ENCODE measurements at places on chromosomes 3 and 15.

GRCh38 chr15:86664581-86664980, 584.9 kb downstream of the AGBL1 start:
- no peak for DNase-seq

DNA sequence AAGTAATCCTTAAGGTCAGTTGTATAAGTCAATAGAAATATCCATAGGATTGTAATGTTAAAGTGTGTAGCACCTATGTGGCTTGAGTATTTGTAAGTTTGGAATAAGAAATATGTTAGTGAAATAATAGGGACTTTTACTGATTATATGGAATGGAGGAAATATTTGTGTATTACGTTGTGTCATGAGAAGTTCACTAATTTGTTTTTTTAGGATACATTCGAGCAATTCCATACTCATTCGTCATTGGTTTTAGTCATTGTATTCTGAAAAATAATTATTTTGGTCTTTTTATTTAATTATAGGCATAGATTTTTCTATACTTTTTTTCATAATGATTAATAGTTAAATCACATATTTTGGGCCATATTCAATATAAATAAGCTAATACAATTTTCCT, 21.0 kb downstream of the MBNL1 start:
- DNase-seq, result no peak

DNA sequence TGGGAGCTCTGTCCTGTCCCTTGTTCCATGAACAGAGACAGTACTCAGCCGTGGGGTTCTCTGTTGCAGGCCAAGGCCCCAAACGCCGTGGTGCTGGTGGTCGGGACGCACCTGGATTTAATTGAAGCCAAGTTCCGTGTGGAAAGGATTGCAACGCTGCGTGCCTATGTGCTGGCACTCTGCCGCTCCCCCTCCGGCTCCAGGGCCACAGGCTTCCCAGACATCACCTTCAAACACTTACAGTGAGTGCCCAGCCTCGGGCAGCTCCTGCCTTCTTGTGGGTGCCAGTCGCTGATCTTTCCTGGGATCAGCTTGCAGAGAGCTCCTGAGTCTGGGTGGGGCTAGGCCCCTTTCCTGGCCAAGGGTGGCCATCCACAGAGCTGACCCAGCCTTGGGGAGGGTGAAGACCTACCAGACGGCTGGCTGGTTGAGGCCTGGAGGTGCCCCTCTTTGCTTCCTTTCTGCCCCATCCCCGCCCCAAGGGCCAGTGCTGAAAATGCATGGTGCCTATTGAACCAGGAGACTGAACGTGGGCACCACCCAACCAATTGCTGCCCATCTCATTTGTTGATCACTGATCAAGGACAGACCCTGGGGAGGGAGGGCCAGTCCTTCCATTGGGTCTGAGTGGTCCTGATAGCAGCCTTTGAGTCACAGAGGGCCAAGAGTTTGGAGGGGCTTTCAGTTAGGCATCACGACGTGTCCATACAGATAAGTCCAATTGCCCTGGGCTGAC, 106.9 kb downstream of the LRRK1 start:
- DNase-seq, result no peak

- DNase-seq, result no peak
These were observed 333.5 kb upstream of the RGMA start for GRCh38 chr15:93422476-93422875.

- no peak for DNase-seq
These were observed 11.1 kb downstream of the HCLS1 start for GRCh38 chr3:121649645-121650044.

- DNase-seq, result no peak
These were observed 38.1 kb upstream of the NMNAT3 start for GRCh38 chr3:139715743-139716360.

DNA sequence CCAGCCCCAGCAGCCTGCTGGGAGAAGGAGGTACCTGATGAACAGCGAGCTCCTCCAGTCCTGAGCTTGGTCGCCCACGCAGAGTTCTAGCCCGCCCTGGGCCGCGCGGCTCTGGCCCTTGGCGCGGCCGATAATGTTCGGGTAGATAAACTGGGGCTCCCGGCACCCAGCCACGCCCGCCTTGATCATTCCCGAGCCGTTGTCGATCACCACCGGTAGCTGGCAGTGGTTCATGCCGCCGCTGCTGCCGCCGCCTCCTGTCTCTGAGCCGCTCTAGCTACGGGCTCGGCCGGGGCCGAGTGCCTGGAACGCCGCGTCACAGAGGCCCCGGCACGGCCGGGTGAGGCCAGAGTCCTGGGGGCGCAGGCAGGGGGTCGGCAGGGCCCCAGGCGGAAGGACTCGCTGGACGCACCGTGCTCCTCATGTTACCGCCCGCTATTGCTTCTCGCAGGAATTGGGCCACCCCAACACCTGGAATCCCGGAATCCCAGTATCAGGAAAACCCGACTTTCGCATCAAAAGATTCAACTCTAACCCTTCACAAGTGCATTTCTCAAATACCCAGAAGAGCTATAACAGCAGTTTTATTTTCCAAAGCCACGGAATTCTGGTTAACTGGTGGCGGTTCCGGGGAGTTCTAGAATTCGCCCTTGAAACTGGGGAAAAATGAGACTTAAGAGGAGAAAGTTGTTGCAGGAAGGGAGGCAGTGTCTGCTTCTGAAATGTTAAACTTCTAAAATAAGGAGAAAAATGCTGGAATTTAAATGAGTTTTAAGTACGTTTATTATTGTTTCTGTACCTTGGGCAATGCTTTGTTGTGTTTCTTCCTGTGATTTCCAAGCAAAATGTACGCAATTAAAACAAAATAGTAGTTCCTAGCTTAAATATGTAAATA, at the start of gene ACTRT3:
TSS of gene ACTRT3 (minus strand) at position 275 of the 895 bp plus-strand sequence. CDS start at position 234, 41 bp downstream.
- peak; percentile 97 for DNase-seq

- DNase-seq, result no peak
These were observed 630.9 kb downstream of the PYDC2 start for GRCh38 chr3:192091831-192092230.

- DNase-seq, result no peak
These were observed 13.4 kb downstream of the UBP1 start for GRCh38 chr3:33426630-33427317.

DNA sequence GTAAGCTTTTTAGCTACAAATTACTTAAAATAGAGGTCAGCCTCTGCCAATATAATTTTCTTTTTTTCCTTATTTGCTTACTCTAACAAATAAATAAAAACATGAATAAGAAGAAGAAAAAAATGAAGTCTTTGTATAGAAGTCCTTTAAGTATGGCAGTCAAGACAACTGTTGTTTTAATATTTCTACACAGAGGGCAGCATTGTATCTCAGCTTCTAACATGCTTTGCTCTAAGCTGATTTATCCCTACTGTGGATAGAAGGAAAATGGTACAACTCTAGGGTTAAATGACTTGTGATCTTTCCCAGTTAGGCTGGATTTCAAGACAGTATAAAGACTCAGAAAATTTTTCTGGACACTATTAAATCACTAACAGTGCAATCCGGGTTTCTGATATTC, 104.3 kb upstream of the MEIS2 start:
- DNase-seq, result no peak

- DNase-seq, result no peak
These were observed 167.0 kb downstream of the EBLN2 start for GRCh38 chr3:73228437-73228836.

- no peak for DNase-seq
These were observed 76.8 kb downstream of the SMAD3 start for GRCh38 chr15:67142092-67142766.

GRCh38 chr3:166809520-166809919, 570.6 kb downstream of the ZBBX start:
- DNase-seq, result no peak

GRCh38 chr15:59438625-59439290, 772 bp downstream of the FAM81A start:
- peak; percentile 25 for DNase-seq

DNA sequence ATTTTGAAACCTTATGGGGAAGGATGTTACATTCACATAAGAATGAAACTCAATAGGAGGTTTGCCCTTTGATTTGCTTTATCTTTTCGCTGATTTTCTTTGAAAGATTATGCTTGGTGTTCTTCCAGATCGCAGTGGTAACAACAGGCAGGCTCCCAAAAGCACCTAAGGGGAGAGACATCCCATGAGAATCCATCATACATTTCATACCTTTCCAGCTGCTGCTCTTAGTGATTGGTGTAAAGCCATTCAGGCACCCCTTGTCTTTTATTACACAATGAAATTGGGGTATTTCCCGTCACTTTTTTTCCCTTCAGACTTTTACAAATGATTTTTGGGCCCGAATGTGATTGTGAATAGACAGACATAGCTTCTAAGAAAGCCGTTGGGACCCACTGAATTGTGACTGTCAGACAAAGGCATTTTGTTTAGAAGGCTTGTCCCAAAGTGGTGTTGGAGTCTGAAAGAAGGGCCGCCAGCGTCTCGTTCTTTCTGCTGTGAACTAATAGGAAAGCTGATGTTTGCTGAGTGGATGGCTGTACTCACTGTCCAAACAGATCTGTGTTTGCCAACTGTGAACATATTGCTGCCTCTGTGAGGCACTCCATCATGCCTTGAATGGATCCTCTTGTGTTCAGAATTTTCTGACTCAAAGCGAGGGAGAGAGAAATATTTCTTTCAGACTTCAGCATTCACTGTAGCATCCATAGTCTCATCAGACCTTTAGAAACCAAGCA, 164.3 kb downstream of the FNDC3B start:
- no peak for DNase-seq

DNA sequence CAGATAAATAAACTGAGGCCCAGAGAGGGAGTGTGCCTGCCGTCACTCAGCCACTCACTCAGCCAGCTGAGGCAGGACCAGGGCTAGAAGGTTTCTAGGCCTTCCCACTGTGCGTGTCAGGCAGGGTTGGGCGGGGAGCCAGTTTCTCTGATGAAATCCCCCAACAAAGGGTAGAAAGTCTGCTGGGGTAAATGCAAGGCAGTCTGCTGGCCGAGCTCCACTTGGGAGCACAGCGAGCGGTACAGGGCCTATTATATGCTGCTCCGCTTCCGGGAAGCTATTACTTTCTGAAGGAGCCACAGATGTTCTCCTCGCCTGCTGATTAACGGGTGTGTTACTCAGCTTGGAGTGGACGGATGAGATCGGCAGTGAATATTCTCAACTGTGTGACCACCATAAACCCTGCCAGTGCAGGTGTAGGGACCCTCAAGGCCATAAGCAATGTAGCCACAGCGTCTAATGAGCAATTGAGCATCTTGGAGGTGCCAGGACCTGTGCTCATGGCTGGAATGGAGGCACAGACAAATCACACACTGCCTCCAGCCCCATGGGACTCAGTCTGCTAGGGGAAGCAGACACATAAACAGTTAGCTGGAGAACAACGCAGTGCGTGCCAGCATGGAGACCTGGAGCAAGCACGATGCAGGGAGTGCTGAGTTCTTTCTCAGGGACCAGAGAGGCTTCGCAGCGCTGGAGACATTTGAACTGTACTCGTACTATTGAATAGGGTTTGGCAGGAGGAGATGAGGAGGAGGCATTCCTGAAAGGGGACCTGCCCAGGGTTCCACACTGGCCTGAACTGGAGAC, 42.1 kb downstream of the CORO2B start:
- no peak for DNase-seq

- DNase-seq, result no peak
These were observed 6.5 kb upstream of the HPS3 start for GRCh38 chr3:149122721-149123578.

GRCh38 chr15:95629503-95630168, 700.9 kb upstream of the NR2F2 start:
- DNase-seq, result no peak

GRCh38 chr15:24857763-24858162, 97.0 kb upstream of the SNRPN start:
- no peak for DNase-seq

- no peak for DNase-seq
These were observed 30.2 kb downstream of the FAM174B start for GRCh38 chr15:92625251-92625980.

DNA sequence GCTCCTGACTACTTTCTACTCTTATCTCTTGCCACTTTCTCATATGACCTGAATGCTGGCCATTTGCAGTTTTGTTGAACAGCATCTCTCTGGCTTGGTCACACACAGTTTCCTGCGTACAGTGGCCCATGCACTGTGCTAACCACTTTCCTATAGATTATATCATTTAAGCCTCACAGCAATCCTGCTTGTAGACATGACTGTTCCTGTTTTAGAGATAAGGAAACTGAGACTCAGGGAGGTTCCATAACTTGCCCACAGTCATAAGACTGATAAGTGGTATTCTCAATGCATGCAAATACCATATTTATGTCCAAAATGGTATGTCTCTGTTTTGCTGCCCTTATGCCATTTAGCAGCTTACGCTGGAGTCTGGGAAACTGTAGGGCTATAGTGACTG, 229.5 kb downstream of the NR1D2 start:
- no peak for DNase-seq

DNA sequence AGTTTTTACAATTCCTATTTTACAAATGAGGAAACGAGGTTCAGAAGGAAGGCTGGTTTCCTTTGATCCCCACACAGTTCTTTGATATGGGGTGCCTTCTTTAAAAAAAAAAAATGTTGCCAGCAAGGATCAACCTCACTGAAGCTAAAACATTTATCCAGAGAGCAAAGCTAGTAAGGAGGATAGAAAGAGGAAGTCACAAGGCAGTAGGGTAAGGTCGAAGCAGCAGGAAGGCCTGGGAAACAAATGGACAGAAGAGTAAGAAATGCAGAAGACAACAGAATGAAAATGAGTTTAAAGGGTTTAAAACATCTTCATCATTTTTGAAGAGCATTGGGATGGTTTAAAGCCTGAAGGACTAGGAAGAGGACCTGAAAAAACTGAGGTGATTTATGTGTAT, 30.6 kb upstream of the CP start:
- DNase-seq, result no peak

DNA sequence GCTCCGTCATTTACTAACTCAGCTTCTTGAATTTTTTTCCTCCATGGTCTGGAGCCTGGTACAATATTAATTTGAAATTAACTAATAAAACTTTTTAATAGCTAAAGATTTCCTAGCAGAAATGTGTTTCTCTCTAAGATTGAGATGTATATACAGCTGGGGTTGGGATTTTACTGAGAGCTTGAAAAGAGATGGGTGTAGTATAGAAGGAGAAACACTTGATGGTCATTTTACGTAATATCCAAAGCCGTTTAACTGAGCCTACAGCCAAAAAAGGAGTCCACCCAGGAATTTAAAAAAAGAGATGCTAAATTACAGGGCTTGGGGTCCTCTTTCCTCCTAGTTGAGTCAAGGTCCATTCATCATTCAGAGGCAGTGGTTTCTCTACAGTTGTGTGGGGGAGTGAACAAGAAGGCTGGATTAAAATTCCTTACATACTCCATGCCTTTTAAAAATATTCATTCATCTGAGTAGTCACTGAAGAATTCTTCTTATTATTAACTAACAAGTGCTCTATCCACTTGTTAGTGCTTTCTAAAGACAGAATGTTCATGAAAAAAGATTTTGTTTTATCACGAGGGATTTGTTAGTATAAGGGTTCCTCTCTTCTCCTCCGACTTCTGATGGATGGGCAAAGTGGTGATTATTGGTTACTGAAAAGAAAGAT, 255.3 kb upstream of the IL12A start:
- DNase-seq, result peak; percentile 15
